IMR-90 (cell line): ENCODE measurements at places on chromosomes 1 and 21. TPM values are rescaled to one million over a fixed set of nuclear protein-coding genes. Genes with fewer than 3 reads are reported as not detected.

The RIPPLY3 gene
- not detected in 2 replicates for total RNA-seq

- no peak overlapping the region for H3K4me3 ChIP-seq
- no peak overlapping the region for H3K27ac ChIP-seq
- no peaks in the 10 kb centered on the region for H3K4me1 ChIP-seq
- no peak for DNase-seq
- no peaks in the 10 kb centered on the region for H3K27me3 ChIP-seq
Observed at GRCh38 chr1:208538078-208538477, 293.9 kb upstream of the PLXNA2 start.

- no peak overlapping the region for H3K27ac ChIP-seq
- H3K36me3 ChIP-seq: peaks cover 2% of the 10 kb centered on the region
- peaks cover 2% of the 10 kb centered on the region; the same call in 1 of the 2 replicates for H3K4me1 ChIP-seq
- no peak overlapping the region for H3K4me3 ChIP-seq
- no peak for DNase-seq
Observed at GRCh38 chr1:17403081-17403480, 31.1 kb downstream of the PADI6 start.

DNA sequence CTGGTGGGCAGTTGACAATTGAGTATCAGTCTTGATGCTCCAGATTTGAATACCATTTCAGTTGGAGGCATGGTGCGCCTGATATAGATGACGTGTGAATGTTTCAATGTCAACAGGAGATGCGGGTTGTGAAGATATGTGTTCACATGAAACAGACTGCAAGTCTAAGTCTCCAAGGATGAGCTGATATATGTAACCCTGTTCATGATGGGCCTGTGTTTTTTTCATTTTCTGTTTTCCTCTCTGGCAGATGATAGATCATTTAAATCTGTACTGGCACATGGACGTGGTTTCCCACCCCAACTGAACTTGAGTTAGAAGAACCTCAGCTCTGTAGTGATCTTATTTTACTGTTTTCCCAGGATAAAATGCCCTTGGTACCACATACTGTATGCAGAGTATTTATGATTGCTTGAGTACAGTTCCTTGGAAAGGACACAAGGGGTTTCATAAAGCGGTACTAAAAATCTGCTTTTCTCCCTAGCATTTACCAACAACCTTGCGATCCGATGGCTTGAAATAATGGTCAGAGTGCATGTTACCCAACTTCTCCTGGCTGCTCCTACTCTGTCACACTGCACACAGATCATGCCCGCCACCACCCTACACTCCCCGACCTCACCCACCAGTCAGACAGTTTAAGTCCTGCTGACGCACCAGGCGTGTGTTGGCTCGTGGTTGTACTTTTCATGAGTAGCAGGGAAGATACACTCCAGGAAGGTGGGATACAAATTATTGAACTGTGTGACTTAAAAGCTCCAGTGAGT is 131.1 kb downstream of the NFIA start:
- H3K4me1 ChIP-seq: no peaks in the 10 kb centered on the region
- H3K27me3 ChIP-seq: no peaks in the 10 kb centered on the region
- DNase-seq: no peak
- H3K27ac ChIP-seq: no peak overlapping the region

GRCh38 chr1:211628417-211628816 is 47.0 kb downstream of the NEK2 start:
- H3K27me3 ChIP-seq: no peaks in the 10 kb centered on the region
- H3K4me1 ChIP-seq: peaks cover 10% of the 10 kb centered on the region
- DNase-seq: no peak

DNA sequence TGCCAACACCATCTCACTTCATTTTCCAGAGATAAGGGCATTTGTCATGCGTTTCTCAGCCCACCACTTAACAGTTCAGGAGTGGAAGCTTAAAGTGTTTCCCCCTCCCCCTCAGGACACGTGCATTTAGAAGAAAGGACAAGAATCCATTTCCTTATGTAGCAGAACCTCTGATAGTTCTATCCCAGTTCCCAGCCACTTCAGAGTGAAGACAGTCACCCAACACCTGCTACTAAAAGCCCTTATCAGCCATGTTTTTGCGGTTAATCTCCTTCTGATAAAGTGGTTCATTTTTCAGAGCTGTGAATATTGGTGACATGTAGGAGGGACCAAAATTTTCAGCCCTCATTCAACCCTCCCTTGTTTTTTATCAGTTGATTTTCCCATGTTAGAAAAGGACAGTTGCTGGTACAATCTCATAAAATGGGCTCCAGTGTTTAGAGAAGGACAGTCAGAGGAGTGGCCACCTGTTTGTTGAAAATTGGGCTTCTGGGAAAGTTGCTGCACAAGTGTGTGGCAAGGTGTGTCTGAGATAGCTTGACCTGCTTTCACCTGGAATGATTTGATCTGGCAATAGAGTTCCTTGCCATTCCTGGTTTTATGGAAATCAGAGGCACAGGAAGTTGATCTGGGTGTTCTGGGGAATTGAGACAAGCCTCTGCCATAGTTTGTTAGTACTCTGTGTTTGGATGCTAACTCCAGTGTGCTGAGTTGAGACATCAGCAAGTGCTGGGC is 114.0 kb downstream of the PPP1R12B start:
- no peak for DNase-seq
- no peak overlapping the region for H3K27ac ChIP-seq
- no peaks in the 10 kb centered on the region for H3K36me3 ChIP-seq
- no peak overlapping the region for H3K4me3 ChIP-seq
- H3K4me1 ChIP-seq: peaks cover 5% of the 10 kb centered on the region

- peaks cover 12% of the 10 kb centered on the region for H3K4me1 ChIP-seq
- H3K27ac ChIP-seq: no peak overlapping the region
- no peaks in the 10 kb centered on the region for H3K27me3 ChIP-seq
- no peak overlapping the region for H3K4me3 ChIP-seq
- no peaks in the 10 kb centered on the region for H3K36me3 ChIP-seq
- peak; percentile 74 for DNase-seq
Observed at GRCh38 chr1:89978755-89979154, 16.2 kb upstream of the ZNF326 start.

GRCh38 chr1:200528858-200529606 is 91.5 kb downstream of the KIF14 start:
- no peak overlapping the region for H3K27ac ChIP-seq
- peaks cover 6% of the 10 kb centered on the region; the same call in 1 of the 2 replicates for H3K4me1 ChIP-seq
- peaks cover 4% of the 10 kb centered on the region for H3K27me3 ChIP-seq
- H3K4me3 ChIP-seq: no peak overlapping the region

DNA sequence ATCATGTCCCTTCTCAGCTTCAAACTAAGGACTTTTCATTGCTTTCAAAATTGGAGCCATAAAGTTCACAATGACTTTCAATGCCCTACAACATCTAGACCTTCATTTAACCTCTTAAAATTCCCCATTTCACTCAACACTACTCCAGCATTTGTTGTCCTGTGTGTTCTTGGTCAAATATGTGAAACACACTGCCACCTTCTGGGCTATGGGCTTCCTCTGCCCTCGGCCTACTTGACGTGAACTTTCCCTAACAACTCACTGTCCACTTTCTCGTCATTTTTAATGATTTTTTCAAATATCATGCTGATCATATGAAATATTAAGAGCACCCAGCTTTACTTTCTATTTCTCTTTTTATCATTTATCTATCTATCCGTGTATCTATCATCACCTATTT is 2018.4 kb downstream of the NCAM2 start:
- no peaks in the 10 kb centered on the region for H3K36me3 ChIP-seq
- DNase-seq: no peak
- no peaks in the 10 kb centered on the region for H3K27me3 ChIP-seq
- no peak overlapping the region for H3K4me3 ChIP-seq
- H3K27ac ChIP-seq: no peak overlapping the region

DNA sequence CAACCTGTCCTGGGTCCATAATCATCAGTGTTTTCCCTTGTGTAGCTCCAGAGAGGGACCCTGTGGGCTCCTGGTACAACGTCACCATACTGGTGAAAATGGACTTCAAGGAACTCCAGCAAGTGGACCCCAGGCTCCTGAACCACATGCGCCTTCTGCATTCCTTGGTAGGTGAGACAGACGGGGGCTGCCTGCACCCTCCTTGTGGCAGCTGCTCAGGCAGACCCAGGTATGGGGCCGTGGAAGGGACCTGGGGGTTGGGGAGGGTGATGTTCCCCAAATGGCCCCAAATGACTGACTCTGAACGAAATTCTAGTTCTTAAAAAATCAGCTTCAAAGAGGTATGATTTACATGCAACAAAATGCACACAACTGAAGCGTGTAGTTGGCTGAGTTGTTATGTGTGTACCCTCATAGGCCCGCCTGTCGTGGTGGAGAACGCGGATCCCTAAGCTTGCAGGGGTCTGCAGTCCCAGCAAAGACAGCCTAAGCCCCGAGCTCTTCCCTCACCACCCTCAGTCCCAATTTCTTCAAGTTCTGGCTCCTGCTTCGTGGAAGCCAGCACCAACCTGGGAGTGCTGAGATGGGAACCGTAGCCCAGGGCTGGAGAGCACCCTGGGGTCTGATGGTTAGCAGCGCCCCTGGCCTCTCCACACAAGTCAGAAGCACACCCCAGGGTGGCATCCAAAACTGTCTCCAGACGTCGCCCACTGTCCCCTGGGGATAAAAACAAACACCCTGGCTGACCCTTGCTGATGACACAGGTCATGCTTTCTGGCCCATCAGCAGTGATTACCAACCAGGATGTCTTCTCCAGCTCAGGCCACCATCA is 14.3 kb downstream of the UMODL1 start:
- no peak overlapping the region for H3K27ac ChIP-seq
- H3K27me3 ChIP-seq: no peaks in the 10 kb centered on the region; the same call in 1 of the 2 replicates
- no peak for DNase-seq
- no peaks in the 10 kb centered on the region for H3K36me3 ChIP-seq
- no peaks in the 10 kb centered on the region for H3K4me1 ChIP-seq

DNA sequence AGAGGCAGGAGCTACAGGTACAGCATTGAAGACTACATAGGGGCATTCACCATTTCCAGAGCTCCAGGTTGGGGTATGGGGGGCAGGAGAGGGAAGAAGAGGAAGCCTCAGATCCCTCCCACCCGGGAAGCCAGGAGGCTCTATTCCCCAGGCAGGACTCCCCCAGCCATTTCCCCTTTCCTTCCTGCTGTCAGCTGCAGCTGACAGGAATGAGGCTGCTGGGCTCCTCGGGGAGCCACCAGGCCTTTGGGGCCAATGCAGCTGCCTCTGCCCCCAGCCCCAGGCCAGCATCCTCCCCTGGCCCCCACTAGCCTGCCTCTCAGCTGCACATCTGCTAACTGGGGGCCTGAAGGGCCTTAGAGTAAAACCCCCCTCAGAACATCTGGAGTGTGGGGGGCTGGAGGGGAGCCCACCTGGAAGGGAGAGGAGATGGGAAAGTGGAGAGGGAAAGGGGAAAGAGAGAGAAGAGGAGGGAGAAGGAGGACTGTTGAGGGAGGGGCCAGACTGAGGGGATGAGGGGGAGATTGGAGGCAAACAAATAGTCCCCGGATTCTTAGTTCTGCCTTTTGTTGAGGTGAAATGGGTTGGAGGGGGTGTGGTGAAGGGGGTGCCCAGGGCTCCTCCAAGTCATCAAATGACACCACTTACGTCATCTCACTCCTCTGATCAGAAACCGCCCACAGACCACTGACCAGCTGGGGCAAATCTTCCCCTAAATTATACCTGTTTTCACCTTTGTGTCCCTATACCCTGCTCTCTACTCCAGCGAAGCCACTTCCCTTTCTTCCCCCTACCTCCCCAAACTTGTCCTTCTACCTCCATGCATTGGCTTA is 58.0 kb downstream of the LGR6 start:
- H3K4me1 ChIP-seq: peaks cover 10% of the 10 kb centered on the region
- H3K27me3 ChIP-seq: peaks cover 63% of the 10 kb centered on the region
- no peak overlapping the region for H3K27ac ChIP-seq

GRCh38 chr1:21963477-21964217 is 13.2 kb upstream of the CELA3B start:
- DNase-seq: peak; percentile 57
- no peaks in the 10 kb centered on the region for H3K36me3 ChIP-seq
- H3K27ac ChIP-seq: no peak overlapping the region
- no peak overlapping the region for H3K4me3 ChIP-seq
- peaks cover 3% of the 10 kb centered on the region; the same call in 1 of the 2 replicates for H3K4me1 ChIP-seq
- H3K27me3 ChIP-seq: no peaks in the 10 kb centered on the region

The DISC1 gene
- 6.1 and 7.0 TPM in 2 replicates for total RNA-seq

- DNase-seq: peak; percentile 11
- H3K4me1 ChIP-seq: peaks cover 6% of the 10 kb centered on the region
- no peaks in the 10 kb centered on the region for H3K36me3 ChIP-seq
- H3K4me3 ChIP-seq: peak overlapping the region; percentile 90
- no peak overlapping the region for H3K27ac ChIP-seq
Observed at GRCh38 chr1:117368116-117369108, 1.2 kb downstream of the MAN1A2 start.

DNA sequence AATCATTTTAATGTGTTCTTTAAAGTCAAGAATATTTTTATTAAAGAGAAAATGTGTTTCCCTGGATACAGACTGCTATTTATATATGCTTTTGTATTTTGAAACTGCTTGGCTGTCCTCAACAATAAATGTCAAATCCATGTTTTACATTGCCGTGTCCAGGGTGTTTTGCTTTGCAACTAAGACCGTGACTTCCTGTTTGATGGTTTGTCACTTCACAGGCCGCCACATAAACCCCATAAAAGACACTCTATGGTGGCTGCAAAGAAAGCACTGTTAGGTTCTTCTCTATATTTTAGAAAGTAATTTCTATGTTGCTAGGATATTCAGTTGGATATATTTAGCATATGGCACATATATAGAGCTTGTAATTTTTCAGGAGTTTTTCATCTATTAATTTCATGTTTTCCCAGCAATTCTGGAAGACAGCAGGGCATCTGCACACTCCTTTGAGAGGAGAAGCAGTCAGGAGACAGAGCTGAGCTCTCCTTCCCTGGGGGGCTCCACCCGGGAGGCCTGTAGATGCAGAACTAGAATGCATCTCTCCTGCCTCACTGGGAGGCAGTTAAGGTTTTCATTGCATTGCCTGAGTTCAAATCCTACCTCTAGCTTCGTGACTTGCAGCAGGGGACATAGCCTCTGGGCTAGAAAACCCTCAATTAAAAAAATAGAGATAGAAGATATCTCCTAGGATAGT is 33.1 kb downstream of the PRDM2 start:
- DNase-seq: no peak
- no peak overlapping the region for H3K4me3 ChIP-seq
- no peaks in the 10 kb centered on the region for H3K27me3 ChIP-seq
- H3K36me3 ChIP-seq: peaks cover 3% of the 10 kb centered on the region; the same call in 1 of the 2 replicates
- peaks cover 7% of the 10 kb centered on the region; the same call in 1 of the 2 replicates for H3K4me1 ChIP-seq

DNA sequence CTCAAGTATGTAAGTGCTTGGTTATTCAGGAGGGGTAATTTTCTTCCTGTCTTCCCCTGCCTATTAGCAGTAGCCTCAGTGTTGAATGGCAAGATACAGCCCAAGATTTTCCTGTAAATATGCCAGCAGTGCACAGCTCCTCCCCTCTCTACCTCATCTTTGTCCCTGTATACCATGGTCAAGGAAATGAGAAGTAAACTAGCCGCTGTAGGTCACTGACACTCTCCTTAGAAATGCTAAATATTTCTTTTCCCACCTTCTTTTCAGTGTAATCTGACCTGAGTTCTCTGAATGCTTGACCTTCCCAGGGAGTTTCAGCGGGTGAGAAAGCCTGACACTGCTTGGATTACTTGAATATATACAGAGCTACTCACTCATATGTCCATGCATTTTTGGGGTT is 84.1 kb upstream of the ZNF326 start:
- peaks cover 34% of the 10 kb centered on the region for H3K4me1 ChIP-seq
- peak overlapping the region; percentile 45 for H3K27ac ChIP-seq
- H3K4me3 ChIP-seq: no peak overlapping the region
- H3K36me3 ChIP-seq: no peaks in the 10 kb centered on the region; the same call in 1 of the 2 replicates
- DNase-seq: peak; percentile 96

The ZNF670 gene
- total RNA-seq: 4.5 and 5.6 TPM in 2 replicates

The C1orf210 gene
- total RNA-seq: not detected in 2 replicates

- H3K4me1 ChIP-seq: no peaks in the 10 kb centered on the region
- no peaks in the 10 kb centered on the region for H3K27me3 ChIP-seq
- H3K27ac ChIP-seq: no peak overlapping the region
Observed at GRCh38 chr1:241408170-241408569, 51.2 kb upstream of the RGS7 start.

The KCNK2 gene
- total RNA-seq: 86.9 TPM in 2 replicates
